ENCODE measurements at places on chromosomes 5 and 9.

DNA sequence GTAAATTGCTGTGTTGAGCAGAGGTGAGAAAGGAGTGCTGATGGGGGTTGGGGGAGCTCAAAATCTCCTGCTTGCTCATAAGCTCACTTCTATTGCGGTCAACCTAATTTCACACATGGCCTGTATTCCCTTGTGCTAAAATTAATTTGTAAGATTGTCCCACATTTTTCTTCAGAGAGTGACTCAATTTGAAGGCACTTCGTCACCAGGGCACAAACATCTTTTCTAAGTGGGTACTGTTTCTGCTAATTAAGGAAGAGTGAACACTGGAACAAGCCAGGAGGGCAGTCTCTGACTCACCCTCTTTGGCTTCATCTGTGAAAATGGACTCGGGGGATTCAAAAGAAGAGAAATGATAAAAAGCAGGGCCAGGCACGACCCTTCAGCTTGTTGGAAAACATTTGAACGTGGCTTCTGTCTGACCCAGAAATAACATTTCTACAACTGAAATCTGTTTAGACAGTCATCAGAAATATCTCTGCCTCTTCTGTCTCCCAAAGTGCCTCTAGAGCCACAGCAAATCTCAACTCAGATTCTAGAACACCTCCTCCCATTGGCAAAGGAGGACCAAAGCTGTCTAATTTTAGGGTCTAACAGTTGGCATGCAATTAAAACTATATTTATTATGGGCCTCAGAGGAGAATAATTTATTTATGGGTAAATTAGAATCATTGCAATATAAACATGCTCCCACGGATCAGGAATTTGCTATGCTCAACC lies 49.8 kb downstream of the FEM1C start:
- DNase-seq: no peak

- no peak for DNase-seq
Observed at GRCh38 chr5:132895719-132896305, 22.3 kb downstream of the LEAP2 start.

DNA sequence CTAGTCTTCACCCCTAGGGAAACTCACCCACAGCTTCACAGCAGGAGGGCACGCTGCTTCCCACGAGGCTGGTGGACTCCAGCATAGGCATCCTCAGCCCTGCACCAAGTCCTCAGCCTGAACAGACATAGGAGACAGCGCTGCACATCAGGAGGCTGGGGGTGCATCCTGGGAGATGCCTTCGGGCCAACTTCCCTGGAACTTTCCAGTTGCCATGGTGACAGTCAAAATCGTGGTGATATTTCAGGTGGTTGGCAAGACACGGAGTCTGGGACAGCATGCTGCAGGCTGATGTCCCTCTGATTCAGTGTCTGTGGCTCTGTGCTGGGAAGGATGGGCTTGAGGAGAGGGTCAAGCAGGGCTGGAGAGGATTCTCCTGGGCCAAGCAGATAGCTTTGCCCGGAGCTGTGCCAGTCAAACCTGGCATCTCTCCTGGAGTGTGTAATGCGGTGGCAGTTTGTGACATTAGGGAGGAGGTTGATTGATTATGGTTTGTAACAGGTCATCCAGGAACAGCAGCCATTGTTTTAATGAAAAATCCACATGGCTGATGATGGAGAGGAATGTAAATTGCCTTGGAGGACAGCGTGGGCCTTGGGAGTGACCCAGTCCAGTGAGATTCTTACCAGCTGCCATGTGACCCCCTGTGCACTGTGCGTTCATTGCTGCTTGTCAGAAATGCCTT lies 35.6 kb upstream of the SEMA4D start:
- DNase-seq: no peak

DNA sequence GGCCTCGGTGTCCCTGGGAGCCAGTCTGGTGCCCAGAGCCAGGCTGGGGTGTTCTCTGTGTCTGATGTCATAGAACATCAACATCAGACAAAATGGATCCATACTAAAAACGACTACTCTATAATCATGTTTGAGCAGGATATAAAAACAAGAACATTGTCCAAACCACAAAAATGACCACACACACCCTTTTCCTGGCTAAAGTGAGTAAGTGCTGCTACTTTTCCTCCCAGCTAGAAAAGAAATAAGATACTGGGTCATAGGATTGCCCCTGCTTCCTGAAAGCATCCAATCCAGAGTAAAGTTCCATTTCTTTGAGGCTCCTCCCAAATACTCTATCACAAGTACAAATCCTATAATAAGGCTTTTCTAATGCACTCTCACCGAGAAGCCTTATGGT lies 19.7 kb upstream of the TRAF1 start:
- DNase-seq: no peak

DNA sequence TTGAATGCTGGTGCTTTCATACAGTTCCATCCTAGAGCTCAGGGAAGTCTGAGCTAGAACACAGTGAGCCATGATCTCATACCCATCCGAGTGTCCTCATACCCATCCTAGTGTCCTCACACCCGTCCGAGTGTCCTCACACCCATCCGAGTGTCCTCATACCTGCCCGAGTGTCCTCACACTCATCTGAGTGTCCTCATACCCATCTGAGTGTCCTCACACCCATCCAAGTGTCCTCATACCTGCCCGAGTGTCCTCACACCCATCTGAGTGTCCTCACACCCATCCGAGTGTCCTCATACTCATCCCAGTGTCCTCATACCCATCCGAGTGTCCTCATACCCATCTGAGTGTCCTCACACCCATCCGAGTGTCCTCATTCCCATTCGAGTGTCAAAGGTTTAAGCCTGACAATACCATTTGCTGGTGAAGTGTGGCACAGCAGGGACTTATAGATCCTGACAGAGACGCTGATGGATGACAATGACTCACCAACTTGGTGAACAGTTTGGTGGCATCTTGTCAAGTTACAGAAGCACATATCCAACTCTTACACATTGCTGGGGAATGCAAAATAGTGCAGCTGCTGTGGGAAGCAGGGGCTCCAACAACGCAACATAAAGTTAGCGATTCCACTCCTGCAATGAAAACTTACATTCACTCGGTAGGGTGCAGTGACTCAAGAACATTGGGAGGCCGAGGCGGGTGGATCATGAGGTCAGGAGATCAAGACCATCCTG lies 77.0 kb upstream of the COL5A1 start:
- DNase-seq: peak; percentile 5

All from left ventricle myocardium superior (tissue), 1 donor.